ENCODE measurements at places on chromosomes 2 and 18.

DNA sequence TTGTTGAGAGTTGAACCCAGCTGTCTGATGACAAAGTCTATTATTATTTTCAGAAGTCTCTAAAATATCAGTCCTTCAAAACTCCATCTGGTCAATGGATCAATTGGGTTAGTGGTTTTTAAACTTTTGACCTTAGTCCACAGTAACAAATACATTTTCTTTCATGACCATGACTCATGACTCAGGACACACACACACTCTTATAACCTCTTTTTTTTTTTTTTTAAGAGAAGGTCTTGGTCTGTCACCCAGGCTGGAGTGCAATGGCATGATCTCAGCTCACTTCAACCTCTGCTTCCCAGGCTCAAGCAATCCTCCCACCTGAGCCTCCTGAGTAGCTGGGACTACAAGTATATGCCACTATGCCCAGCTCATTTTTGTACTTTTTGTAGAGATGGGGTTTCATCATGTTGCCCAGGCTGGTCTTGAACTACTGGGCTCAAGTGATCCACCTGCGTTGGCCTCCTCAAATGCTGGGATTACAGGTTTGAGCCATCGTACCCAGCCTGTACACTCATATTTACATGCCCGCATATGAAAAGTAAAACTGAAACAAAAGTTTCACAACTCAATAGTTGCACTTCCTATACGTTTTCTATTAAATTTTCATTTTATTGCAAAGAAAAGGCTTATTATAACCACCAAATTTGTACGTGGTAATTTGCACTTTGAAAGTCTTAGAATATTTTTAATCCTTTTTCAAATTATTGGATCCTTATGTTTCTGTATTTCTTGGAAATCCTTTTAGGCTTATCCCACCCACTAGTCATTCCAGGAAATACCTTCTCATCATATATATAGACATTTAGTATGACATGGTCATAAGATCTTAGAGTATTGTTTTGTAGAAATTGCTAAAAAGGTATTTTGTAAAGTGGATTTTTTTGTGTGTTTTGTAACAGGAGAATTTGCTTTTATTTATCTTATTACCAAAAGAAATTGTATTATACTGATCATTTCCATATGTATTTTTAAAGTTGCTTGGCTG is 199.0 kb downstream of the LPIN1 start:
- no peak for DNase-seq

DNA sequence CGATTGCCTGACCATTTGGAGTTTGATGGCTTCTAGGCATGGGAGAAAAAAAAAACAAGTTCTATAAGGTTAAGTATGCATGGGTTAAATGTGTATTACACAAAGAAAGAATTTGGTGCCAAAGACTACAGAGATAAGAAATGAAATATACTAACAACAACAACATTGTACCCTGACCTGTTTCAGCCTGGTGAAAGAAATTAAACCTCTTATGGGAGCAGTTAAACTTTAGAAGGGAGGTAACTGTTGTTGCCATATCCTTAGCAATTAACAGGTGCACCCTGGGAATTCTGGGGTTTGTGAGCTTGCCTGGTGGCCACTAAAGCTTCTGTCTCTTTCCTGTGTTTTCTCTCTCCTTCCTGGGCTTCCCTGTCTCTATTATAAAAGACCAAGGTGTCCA is 6.5 kb upstream of the IFIH1 start:
- DNase-seq: no peak

GRCh38 chr2:119242276-119243119 is 18.9 kb downstream of the STEAP3 start:
- DNase-seq: no peak

DNA sequence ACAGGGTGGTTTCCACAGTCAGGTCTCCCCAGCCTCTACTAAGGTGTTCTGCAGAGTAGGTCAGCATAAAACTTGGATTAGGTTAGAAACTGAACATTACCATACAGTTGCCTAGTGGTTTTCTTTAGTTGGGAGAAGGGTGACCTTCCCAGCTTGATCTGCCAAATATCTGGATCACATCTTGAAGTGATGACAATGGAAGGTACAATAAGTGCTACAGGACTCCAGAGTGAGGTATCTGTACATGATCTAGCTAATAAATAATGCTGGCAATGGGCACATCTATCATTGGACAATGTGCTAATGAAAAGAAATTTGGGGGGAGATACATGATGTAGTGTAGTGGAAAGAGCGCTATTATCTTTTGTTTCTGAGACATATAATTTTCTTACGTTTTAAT is 54.6 kb upstream of the ACVR1 start:
- no peak for DNase-seq

GRCh38 chr18:42404151-42404550 is 449.1 kb downstream of the PIK3C3 start:
- no peak for DNase-seq

DNA sequence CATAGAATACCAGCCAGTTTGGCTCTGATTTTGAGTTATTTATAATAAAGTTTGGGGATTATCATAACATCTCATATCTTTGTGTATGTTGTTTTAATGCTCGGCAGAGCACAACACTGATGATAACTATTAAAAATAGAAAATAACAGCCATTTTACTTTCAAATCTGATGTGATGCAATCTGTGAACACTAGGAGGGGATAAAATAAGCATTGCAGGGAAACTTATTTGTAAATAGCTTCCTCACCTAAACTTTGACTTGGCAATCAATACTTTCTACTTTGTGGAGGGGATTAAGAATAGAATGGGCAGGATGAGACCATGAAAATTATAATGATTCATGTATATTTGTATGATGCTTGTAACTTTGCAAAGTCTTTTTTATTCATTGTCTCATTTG is 54.4 kb downstream of the USP14 start:
- DNase-seq: no peak

GRCh38 chr18:33837191-33837590 is 259.2 kb downstream of the ASXL3 start:
- no peak for DNase-seq

DNA sequence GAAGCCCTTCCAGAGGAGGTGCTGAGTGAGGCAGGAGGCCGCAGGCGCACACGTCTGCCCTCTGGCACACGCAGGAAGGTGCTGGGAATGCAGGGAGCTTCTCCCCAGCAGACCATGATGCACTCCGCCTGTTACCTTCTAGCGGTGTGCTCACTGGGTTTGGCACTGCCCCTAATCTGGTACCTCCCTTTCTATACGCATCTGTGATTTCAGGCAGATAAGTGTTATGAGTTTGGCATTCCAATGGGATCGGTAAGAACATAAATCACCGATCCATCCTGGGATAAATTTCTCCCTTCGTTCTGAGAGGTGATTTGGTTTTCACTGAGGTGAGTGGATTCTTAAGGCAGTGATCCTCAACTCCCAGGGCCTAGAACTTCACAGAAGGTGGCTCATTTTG is 34.6 kb downstream of the ODC1 start:
- DNase-seq: no peak

DNA sequence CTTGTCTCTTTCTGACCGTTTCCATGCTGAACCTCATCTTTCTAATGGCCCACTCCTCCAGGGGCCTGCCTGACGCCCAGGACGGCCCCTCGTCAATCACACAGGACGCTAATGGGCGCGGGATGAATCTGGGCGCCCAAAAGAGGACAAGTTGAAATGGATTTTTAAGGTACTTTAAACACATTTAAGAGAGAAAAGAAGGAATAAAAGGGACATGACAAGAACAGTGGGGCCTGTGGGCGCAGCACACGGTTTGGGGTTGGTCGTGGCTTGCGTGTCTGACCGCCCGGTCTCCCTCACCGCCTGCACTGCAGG is 607 bp upstream of the UBE2F start:
- DNase-seq: no peak

GRCh38 chr18:10442551-10442971 is 11.9 kb upstream of the APCDD1 start:
- DNase-seq: no peak

GRCh38 chr2:128421861-128422311 is 103.2 kb upstream of the HS6ST1 start:
- no peak for DNase-seq

DNA sequence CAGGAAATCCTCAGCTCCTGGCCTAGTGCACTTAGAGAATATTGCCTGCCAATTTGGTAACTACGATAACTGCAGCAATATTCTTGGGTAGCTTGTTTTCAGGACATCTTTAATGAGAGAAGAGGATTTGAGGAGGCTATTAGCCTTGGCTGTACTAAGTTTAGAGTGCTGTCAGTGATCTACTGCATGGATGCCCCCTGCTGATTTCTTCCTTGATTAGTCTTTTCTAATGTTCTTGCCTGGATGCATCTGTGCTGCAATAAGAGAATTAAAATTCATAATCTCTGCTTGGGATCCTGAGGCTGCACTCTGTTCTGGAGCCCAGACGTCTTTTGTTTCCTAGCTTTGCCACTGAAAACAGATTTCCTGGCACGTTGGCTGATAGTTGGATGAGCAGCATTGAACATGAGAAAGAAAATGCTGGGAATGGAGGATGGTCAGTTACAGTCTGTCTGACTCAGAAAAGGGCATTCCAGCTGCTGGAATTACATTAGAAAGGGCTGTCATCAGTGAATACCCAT is 115.4 kb downstream of the CCDC85A start:
- DNase-seq: no peak

- peak; percentile 17 for DNase-seq
Observed at GRCh38 chr2:152134488-152135280, 35.8 kb upstream of the CACNB4 start.

GRCh38 chr2:111159641-111160040 is 38.9 kb downstream of the BCL2L11 start:
- DNase-seq: no peak

DNA sequence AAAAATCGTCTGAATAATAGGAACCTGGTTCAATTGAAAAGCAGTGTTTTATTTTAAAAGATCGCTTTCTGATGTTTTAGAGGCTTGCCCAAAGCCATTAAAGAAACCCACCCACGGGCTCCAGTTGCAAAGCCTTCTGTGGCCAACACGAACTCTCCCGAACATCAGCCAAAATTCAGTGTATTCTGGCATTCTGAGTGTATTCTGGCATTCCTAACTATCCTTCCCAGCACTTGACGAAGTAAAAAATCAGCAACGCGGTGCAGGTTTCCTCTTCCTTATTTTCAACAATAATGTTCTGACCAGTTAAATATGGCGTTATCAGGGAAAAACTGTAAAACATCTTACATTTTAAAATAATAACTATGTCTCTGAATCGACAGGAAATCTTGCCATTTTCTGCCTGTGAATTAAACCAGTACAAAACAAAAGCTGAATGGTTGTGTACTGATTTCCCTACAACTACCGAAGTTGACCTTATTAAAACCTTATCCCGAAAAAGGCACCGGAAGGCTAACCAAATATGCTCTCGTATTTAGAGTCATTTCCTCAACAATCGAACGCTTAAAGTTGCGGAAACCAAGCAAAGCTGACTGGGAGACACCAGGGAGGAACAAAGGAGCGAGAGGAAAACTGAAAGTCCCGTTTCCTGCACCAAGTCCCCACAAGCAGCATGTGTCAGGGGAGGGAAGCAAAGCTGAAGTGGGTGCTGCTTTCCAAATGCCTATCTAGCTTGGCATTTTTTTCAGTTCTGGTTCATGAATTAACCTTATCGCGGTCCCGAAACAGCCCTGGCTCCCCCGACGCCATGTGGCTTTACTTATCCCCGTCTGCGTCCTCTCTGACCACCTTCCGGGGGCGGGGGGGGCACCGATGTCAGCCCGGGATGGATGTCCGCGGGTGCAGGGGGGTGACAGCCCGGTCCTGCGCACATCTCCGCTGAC is 44.3 kb downstream of the ZNF516 start:
- no peak for DNase-seq

GRCh38 chr2:142290931-142291330 is 160.1 kb upstream of the LRP1B start:
- no peak for DNase-seq

DNA sequence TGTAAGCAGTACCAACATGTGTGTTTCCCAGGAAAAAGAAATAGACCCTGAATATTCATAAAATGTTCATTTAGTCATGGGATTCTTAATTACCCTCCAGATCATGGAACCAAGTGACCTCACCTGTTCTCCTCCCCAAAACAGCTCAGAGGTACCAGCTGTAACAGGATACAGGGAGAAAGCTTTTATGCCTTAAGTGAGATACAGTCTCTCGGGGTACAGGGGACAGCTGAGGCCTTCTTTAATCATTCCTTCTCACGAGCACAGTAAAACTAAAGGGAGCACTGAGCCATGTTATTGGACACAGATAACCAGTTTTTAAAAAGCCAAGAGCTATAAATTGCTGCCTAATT is 16.6 kb downstream of the EPHA4 start:
- no peak for DNase-seq

- peak; percentile 30 for DNase-seq
Observed at GRCh38 chr2:45778720-45779171, 127.3 kb downstream of the PRKCE start.

GRCh38 chr2:55153584-55154299 is 78.4 kb downstream of the CLHC1 start:
- no peak for DNase-seq

DNA sequence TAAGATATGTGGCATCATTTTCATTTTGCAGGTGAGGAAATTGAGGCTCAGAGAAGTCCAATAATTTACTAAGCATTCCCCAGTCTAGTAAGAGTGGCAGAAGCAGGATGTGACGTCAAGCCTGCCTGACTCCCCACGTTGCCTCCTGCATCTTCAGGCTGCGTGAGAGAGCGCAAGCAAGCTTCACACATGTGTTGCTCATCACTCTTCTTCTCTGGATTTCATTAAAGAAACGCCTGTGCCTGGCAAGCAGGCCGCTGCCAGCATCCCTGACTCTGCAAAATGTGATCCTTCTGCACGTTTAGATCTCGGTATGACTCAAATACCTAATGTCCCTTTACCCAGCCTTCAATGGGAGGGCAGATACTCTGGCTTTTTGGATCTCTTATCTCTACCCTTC is 96.8 kb downstream of the PRKCE start:
- DNase-seq: no peak

DNA sequence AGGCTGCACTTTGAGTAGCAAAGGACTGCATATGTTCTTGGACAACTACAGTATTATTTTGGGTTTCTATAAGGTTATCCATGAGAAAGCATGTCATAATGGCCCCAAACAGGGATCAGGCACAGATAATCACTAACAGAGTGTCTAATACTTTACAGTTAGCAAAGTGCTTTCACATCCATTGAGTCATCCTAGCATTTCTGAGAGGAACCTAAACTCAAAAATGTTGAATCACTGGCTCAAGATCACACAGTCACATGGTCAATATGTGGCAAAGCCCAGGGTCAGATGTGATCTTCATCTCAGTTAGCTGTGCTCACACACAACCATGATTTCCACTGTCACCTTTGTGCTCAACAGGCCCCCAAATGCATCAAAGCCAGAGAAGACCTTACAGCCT is 156.1 kb upstream of the VRK2 start:
- no peak for DNase-seq

DNA sequence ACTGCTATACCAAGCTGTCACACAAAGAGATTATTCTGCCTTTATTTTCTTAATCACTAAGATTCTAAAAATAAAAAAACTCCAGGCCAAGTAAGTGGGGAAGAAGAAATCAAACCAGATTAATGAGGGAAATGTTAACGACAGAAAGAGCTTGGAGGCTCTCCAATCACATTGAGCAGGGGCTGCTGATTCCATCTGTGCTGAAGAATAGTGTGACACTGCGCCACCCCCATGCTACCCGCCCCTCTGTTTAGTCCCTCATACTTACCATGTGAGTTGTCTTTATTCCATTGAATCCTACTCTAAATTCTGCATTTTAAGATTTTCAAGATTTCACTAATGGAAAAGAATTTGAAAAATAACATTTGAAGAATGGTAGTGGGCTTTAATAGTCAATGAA is 998.0 kb upstream of the CDH2 start:
- DNase-seq: no peak

Measured in stimulated activated CD8-positive, alpha-beta memory T cell treated with anti-CD3 and anti-CD28 coated beads, Interleukin-7, amount 100 ng/mL, for 48 hours (primary cell).